Liver (tissue), 10 donors: ENCODE measurements at places on chromosomes 2 and 18.
A peak's percentile ranks its signal among the peaks of the same experiment; 100 is the strongest.

DNA sequence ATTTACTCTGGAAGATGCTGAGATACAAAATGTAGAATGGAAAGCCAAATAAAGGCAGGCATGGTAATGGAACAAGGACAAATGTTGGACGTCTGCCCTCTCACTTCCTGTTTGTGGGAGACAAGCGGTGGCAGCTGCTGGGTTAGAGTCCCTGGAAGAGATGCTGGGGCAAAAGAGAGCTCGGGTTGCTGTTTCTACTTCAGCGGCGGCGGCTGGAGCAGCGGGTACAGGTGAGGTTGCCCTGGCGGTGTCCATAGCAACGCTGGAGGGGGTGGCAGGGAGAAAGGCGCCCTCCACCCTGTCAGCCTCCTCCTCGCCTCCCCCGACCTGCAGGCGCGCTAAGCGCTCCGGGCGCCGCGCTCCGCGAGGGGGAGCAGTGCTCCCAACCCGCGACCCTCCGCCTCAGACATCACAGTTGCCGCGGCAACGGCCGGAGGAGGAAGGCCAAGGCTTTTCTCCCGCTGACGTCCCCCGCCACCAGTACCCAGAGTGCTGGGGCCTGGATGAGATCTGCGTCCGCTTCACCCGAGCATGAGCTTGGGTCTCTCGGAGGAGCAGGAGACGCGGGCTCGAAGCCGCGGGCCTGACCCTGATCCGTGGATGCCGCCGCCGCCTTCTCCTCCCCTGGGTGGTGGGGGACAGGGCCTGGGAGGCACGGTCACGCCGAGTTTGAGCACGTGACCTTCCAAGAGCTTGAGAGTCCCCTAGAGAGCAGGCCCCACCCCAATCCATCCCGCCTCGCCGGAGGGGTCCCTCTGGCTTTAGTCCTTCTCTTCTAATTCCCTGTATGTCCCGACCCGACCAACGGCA is 65.6 kb downstream of the NOL4 start:
- no peak for DNase-seq

DNA sequence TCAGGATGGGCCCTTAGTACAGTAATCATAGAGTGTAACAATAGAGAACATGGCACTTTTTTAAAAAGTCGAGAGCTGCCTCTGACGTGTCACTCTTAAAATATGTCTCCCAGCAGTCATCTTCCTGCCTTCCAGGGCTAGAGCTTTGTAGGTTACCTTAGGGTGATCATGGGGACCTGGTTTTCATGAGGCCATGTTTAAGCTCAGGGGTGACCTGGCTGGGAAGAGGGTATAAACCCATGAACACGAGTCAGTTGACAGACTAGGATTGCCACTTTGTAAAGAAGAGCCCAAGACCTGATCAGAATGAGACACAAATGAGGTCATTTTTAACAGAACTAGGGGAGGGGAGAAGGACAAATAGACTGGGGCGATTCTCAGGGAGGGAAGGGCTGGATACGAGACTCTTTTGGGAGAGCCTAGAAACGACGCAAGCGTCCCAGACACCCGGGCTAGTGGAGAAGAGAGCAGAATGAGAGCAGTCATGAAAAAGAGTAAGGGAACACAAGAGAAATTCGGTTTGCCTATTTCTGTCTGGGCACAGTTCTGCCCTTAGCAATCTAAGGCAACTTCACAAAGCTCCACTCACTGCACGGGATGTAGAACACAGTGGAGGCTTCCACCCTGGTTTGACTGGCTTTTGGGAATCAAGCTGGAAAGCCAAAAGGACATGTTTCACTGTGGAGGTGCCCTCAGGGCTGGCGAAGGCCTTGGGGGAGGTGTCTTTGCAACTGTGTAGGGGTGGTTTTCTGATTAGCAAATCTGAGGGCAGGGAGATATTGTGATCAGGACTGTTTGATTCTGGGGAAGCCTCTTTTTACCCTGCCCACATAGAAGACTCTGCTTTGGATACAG is 1.8 kb upstream of the RAB31 start:
- DNase-seq, result no peak

- DNase-seq, result no peak
These were observed 32.1 kb downstream of the MARCHF7 start for GRCh38 chr2:159744363-159744762.

DNA sequence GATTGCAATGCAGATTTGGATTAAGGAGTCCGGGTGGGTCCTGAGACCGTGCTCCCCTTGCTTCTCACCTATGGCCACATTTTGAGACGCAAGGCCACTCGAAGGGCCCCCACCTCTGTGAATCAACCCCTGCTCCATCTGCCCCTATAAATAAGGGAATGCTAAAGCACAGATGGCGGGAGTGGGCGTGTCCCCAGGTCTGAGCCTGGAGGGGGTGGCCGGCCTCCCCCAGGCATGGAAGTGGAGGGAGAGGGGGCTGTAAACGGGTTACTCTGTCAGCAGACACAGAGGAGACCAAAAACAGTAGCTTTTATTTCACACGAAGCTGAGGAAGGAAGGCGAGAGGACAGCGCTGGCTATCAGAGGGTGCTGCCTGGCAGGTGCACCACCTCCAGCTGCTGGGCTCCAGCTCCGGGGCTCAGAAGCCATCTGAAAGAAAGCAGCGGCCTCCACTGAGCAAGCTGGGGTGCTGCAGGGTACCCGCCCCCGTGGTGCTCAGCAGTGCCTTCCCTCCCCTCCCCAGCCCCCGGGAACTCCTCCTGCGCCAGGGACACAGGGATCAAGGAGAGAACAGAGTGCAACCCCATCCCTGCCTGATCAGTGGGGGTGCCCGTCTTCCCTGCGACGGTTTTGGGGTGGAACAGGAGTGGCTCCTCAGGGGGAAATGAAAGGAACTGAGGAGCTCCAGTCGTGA is 56.7 kb upstream of the RAB6C start:
- DNase-seq, result no peak

- DNase-seq, result no peak
These were observed 129.1 kb downstream of the ANKRD44 start for GRCh38 chr2:197181491-197181890.

DNA sequence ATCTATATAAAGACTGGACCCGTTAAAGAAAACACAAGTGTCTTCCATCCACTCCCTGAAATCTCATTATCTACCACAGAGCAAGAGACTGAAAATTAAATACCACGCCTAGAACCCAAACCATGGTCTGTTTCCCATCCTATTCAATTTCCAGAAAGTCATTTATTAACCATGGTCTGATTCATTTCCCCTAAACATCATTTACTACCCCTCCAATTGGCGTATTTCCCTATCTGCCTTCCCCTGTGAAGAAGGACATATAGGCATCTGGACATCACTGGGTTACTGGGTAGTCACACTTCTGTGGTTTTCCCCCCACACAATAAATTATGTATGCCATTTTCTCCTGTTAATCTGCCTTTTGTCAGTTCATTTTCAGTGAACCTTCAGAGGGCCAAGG is 30.8 kb downstream of the CCDC93 start:
- DNase-seq, result no peak

GRCh38 chr2:204654669-204655068 is 109.4 kb downstream of the PARD3B start:
- no peak for DNase-seq

DNA sequence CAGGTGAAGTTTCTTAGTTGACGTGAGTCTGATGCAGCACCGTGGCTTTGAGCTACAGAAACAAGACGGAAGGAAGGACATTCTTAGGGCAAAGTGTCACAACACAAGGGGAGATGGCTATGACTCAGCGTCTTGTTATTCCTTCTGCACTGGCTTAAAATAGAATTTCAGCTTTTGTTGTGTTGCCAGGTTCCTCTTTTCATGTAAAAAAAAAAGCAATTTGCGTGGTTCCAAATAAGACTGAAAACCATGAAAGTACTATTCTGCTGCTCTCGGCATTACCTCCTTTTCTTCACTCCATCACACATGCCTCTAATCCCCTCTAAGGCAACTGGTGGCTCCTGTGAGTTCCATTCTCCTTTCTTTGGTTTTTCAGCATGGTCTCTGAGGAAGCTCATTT is 150.1 kb downstream of the ANTXR1 start:
- no peak for DNase-seq

DNA sequence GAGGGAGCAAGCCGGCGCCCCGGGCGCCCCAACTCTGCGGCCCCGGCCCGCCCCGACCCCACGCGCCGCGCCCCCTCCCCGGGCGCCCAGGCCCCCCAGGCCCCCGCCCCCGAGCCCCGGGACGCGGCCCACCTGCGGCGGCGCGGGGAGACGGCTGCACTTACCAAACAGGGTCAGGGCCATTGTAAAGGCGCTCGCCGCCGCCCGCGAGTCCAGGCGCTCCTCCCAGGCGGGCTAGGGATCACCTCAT is 526 bp downstream of the CHN1 start:
- DNase-seq, result no peak

DNA sequence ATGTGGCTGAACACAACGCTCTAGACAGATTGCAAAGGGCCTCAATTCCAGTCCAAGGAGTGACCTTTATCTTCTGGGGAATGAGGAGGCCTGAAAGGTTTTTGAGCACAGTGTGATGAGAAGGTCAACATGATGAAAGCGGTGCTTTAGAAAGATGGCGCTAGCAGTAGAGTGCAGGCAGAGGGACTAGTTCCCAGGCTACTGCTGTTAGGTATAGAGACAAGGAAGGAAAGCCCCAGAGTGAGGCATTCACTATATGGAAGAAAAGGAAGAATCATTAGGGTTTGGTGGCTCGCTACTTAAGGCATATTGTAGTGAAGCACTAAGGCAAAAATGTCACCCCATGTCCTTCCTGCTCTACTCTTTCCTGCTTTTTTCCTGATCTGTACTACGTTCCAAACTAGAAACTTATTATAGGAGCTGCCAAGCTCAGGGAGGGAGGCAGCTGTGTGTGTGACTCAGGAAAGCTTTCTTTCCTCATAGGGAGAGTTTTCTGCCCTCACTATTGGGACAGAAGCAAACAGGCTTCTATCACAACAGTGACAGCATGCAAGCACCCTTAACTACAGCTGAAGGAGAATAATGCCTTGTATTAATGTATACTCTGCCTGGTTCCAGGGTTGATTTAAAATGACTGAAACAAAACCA is 160.8 kb upstream of the CAVIN2 start:
- no peak for DNase-seq

GRCh38 chr2:134183679-134184078 is 70.2 kb upstream of the MGAT5 start:
- DNase-seq, result no peak

GRCh38 chr2:168796090-168796577 is 6.3 kb upstream of the NOSTRIN start:
- DNase-seq, result no peak

- no peak for DNase-seq
These were observed 50.1 kb upstream of the KCNH7 start for GRCh38 chr2:162888652-162889051.

DNA sequence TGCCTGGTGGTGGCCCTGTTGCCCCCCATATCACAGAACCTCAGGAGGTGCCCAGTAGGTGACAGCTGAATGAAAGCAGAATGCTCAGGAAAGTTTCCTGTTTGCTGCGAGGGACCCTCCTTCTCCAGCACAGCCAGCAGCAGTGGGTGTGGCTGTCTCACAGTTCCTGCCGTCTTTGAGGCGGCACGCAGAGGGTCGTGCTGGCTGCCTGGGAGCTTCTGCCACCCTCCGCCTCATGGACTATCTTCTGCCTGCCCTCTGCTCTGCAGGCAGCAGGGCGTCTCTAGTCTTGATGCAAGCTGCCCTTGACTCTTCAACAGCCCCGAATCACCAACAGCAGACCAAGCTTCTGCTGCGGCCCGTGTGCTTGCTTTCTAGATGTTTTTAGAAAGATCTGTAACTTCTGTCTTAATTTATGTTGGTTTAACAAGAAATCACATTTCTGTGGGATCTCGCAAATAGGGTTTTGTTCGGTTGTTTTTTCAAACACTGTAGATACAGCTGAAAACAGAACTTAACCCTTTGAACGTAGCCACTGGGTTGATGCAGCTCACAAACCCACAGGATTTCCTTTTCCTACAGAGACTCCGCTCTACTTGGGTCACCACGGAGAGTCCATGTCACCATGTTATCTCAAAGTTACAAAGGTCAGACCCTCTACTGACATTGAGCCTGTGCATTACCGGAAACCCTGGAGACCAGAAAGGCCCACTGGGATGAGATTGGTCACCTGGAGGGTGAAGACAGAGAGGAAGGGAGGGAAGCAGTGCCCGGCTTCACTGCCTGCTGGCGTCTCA is 144.9 kb downstream of the ACOXL start:
- DNase-seq, result no peak

DNA sequence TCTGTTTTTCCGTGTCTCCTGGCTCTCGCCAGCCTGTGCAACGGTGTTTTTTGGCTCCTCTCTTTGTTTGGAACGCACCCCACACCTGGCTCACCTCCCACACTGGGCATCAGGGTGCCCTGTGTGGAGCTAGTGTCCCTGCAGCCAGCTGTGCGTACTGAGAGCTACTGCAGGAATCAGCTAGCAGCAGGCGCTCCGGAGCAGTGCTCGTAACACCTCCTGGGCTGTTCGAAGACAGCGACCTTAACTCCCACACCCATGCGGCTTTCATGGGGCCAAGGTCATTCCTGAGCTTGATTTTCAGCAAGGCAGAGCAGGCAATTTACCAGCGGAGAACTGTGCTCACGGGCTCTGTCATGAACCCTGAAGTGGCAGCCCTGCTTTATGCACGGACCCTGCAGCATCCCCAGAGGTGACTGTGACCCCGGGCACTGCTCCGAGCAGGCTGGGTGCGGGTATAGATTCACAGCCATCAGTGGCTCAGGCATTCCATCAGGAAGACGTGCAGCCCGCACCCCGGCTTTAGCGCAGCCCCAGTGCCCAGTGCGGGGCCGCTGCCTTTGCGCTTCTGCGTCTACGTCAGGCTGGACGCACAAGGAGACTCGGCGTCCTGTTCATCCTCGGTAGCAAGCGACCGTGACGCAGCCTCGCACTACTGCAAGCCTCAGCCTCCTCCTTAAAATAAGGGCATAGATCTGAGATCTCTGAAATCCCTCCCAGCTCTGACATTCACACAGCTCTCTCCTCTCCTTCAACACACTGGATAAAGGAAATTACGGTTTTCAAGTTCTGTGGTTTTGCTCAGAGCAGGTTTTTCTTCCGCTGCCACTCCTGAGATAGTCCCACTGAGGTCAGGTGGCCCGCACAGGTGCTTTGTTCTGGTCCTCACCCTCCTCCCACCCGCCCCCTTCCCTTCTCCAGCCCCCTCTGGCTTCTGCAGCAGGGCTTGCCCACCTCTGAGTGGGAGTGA is 58.2 kb downstream of the ADI1 start:
- DNase-seq, result no peak

- DNase-seq, result peak; percentile 25
These were observed 21.9 kb downstream of the CRACDL start for GRCh38 chr2:98913916-98914712.
